ENCODE measurements at places on chromosomes 6 and 20.

GRCh38 chr6:21590346-21590745 is 3.2 kb upstream of the SOX4 start:
- DNase-seq = no peak

- DNase-seq = no peak
Observed at GRCh38 chr6:85911067-85911466, 268.4 kb upstream of the SYNCRIP start.

DNA sequence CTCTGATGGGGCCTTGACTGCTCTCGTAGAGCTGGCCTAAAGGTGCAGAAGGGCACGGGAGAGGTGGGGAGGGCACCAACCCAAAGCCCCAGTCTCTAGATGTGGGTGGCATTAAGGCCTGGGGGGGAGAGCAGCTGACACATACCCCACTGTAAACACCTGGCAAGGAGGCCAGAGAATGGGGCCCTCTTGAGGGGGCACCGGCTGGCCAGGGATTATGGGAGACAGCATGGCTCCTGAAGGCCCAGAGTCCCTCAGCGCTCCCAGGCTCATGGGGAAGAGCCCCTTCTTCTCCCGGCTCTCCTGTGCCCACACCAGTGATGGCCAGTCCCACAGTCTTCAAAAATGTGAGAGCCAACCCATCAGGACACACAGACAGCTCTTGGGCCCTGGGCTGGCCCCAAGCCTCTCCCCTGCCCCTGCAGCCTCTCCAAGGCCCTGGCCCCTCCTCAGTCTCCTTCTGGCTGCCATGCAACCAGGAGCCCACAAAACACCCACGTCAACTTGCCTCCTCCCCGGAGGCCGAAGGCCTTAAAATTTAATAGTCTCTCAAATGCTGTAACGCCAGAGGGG is 58.2 kb upstream of the FOXP4 start:
- DNase-seq = no peak

GRCh38 chr6:1317302-1317815 is 5.5 kb downstream of the FOXQ1 start:
- DNase-seq = no peak

GRCh38 chr6:22218410-22218809 is 78.4 kb downstream of the PRL start:
- DNase-seq = no peak

DNA sequence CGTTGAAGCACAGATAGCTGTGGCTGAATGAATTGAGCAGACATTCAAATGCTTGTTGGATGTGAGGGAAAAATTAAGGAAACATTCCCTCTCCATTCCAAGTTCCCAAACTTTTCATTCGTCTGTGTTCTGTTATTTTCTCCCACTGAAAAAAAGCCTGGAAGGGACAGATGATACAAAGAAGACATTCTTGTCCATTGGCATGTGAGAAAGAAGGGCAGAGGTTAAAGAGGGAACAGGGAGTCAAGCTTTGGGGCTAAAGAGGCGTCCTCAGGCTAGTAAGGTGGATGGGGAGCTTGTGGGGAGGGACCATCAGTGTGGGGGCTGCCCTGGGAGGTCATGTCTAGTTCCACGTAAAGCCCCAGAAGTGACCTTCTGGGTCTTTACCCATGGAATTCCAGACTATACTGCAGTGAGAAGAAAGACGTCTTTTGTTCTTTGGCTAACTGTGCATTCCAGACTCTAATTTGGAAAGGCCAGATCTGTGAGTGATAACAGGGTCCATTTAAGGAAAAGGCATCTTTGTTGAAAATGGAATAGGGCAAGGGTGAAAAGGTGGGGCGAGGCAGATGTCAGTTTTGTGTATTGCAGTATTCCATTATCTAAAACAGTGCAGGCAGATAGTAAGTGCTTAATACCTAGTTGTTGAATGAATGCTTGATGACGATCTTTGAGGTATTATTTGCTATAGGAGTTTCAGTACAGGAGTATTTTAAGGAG is 117.5 kb downstream of the SOX4 start:
- no peak for DNase-seq

- no peak for DNase-seq
Observed at GRCh38 chr6:53604623-53605190, 59.8 kb upstream of the GCLC start.

GRCh38 chr20:50674138-50674825 is 17.1 kb downstream of the RIPOR3 start:
- DNase-seq = no peak

GRCh38 chr6:11227698-11228097 is 4.8 kb downstream of the NEDD9 start:
- no peak for DNase-seq

DNA sequence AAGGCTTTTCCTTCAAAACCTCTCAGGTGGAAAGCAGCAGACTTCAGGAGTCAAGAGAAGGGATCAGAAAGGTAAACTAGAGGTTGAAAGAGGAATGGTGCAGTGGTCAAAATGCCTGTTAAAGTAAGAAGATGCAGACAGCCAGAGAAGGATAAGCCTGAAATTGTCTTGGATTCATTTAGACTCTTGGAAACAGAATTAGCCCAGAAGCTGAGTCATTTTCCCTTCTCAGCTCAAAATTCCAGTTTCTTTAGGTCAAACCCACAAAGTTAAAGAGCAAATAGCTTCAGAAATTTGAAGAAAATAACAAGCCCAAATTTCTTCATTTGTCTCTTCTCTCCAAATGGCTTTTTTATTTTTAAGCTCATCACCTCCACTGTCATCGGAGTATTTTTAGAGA is 73.9 kb downstream of the DHX35 start:
- DNase-seq = no peak

- DNase-seq = peak; percentile 40
Observed at GRCh38 chr6:710601-711571, 17.9 kb upstream of the EXOC2 start.

- DNase-seq = no peak
Observed at GRCh38 chr6:158847012-158847529, 27.9 kb upstream of the EZR start.

DNA sequence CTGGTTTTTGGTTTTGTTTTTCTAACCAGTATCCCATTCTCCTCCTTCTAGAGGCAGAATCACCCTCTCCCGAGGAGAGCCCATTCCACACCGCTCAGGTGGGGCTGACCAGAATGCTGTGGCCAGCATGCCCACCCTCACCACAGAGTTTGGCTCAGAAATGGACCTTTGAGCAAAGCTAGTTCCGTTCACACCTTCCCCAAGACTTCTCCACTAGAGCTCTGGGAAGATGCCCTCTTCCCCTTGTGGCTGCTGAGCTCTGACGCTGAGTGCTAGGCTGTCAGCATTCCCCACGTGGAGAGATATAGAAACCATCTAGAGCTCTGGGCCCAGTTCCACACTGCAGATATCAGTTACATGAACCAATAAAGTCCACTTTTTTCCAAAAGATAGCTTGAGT is 7.9 kb downstream of the GPLD1 start:
- DNase-seq = no peak

- DNase-seq = no peak
Observed at GRCh38 chr6:85677234-85677956, 34.7 kb upstream of the SYNCRIP start.

GRCh38 chr6:118708744-118709143 is 57.4 kb upstream of the CEP85L start:
- no peak for DNase-seq

DNA sequence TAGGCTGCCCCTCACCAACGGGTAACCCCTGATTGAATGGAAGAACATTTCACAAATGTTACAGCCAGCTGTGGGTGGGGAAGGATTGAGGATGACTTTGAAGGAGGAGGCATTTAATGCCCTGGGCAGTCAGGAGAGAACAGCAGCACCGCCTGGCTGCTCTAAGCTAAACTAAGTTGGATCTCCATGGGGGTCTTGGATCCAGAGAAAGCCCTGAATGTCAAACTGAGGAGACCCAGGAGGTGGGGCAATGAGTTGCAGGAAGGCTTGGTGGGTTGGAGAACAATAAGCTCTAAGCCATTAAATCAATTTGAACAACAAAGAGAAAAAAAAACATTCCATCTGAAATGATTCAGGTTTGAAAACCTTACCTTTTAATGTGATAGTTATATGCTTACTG is 35.4 kb downstream of the TMX4 start:
- DNase-seq = no peak

- no peak for DNase-seq
Observed at GRCh38 chr6:130982135-130982534, 80.9 kb downstream of the EPB41L2 start.

- no peak for DNase-seq
Observed at GRCh38 chr20:44117296-44118184, 69.4 kb downstream of the JPH2 start.

DNA sequence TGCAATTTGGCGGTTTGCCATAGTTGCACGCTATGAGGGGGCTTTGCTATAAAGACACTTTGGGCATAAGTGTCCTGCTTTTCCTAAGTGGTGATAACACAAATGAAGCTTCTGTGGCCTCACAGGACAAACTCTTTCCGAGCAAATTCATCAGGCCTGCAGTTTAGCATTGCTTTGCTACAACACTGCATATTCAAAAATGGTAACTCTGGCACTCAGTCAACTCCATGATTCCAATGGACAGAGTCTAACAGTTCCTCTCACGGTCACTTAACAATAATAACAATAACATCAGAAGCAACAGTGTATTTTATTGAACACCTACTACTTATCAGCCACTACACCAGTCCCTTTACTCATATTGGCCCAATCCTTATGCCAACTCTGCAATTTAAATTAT is 222.5 kb downstream of the FRK start:
- DNase-seq = no peak

- DNase-seq = no peak
Observed at GRCh38 chr6:355373-356208, 36.0 kb upstream of the IRF4 start.

GRCh38 chr6:105015482-105015881 is 58.6 kb downstream of the LIN28B start:
- DNase-seq = no peak

GRCh38 chr6:166575205-166575604 is 11.3 kb downstream of the RAMACL start:
- no peak for DNase-seq

DNA sequence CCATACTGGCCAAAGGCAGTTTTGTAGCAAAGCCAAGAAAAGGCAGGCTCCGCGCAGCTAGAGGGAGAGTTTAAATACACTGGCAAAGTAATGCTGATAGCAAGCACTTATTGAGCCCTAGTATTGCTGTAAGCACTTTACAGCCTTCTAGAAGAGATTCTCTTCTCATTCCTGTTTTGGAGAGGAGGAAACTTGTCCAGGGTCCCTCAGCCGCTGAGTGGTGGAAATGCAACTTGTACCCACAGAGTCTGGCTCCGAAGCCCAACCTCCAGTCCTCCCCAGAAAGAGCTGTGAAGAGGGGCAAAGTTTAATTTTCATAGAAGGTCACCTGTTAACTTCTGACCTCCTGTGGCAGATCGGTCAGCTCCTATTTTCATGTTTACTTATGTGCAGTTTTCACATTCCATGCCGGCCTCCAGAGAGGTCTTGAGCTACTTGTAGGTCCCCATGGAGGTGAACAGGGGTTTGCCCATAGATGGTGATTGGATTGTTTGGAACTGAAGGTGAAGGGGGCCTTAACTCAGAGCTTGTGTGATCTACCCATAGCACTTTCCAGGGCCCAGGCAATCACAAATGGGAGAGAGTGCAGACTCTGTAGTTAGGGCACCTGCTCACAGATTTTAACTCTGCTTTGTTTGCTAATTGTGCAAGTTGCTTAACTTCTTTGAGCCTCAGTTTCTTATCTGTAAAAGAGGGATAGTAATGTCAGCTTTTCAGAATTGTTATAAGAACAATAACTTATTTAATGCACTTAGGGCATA is 70.7 kb downstream of the LYRM2 start:
- DNase-seq = no peak

- DNase-seq = no peak
Observed at GRCh38 chr20:57930351-57930750, 220.5 kb upstream of the PMEPA1 start.

GRCh38 chr6:164693944-164694343 is 615.5 kb downstream of the C6orf118 start:
- no peak for DNase-seq

GRCh38 chr6:100096341-100096740 is 102.3 kb upstream of the MCHR2 start:
- no peak for DNase-seq

DNA sequence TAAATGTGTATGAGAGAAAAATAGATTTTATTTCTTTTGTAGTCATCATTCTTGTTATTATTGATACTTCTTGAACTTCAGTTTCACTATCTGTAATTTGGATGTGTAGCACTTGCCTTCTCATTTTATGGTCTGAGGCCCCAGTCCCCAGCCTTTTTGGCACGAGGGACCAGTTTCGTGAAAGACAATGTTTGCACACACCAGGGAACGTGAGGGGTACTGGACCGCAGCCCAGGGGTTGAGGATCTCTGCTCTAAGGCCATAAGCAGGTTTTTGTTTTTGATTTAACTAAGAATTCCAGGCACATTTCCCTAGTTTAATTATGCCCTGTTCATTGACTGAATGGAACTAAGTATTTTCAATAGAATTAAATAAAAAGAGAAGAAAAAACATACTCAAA is 261.5 kb downstream of the BMP2 start:
- DNase-seq = no peak

DNA sequence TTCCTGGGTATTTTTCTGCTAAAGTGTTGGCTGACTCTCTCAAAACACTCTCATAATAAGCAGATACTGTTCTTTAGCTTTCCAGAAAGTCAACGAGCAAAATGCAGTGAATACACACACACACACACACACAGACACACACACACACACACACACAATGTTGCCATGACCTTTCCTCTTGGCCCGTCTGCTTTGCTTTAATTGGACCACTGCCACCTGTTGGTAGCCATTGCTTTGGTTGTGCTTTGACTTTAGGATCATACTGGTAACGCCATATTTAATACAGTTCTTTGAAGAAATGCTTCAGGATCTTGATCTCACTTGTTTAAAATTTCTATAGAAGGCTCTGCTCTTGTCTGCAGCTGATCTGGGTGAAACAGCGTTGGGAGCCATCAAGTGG is 4.4 kb downstream of the FIG4 start:
- DNase-seq = no peak

GRCh38 chr6:29919506-29920445 is 22.6 kb upstream of the HLA-A start:
- no peak for DNase-seq

DNA sequence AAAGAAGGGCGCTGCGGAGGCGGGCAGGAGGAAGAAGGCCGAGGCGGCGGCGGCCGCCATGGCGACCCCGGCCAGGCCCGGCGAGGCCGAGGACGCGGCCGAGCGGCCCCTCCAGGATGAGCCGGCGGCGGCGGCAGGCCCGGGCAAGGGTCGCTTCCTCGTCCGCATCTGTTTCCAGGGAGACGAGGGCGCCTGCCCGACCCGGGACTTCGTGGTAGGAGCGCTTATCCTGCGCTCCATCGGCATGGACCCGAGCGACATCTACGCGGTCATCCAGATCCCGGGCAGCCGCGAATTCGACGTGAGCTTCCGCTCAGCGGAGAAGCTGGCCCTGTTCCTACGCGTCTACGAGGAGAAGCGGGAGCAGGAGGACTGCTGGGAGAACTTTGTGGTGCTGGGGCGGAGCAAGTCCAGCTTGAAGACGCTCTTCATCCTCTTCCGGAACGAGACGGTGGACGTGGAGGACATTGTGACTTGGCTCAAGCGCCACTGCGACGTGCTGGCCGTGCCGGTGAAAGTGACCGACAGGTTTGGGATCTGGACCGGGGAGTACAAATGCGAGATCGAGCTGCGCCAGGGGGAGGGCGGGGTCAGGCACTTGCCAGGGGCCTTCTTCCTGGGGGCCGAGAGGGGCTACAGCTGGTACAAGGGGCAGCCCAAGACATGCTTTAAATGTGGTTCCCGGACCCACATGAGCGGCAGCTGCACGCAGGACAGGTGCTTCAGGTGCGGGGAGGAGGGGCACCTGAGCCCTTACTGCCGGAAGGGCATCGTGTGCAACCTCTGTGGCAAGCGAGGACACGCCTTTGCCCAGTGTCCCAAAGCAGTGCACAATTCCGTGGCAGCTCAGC is 780 bp downstream of the ZCCHC3 start:
- peak; percentile 42 for DNase-seq

- DNase-seq = no peak
Observed at GRCh38 chr6:156650896-156651390, 126.2 kb upstream of the ARID1B start.

Measured in activated effector memory CD4-positive, alpha-beta T cell treated with Interleukin-2 at 50 U/mL for 16 hours (primary cell).